EL (cell line): ENCODE measurements at places on chromosomes 1 and 21.

DNA sequence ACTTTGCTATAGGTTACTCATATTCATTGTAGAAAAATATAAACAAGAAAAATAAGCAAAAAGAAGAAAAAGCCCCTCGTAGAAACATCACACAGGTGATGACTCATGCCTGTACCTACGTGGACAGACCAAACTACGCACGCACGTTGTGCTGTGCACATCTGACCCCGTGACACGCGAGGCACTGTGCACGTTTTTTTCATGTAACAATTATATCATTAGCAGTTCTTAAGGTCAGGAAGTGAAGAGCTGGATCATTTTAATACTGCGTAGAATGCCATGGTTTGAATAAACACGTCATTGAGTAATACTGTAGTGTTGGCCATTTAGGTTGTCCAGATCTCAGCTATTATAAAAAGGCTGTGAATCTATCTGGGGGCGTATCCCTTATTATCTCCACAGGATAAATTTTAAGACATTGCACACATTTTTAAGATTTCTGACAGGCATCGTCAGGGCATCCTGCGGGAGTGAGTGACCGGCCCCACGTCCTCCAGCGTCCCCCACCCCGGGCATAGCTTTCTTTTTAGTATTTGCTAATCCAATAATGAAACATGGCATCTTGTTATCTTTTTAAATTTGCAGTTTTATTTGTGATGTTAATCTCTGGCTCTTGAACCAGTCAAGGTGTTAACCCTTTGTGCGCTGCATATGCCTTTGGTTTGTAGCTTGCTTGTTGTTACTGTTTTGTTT lies 23.4 kb upstream of the ADARB1 start:
- DNase-seq, result peak; percentile 97

DNA sequence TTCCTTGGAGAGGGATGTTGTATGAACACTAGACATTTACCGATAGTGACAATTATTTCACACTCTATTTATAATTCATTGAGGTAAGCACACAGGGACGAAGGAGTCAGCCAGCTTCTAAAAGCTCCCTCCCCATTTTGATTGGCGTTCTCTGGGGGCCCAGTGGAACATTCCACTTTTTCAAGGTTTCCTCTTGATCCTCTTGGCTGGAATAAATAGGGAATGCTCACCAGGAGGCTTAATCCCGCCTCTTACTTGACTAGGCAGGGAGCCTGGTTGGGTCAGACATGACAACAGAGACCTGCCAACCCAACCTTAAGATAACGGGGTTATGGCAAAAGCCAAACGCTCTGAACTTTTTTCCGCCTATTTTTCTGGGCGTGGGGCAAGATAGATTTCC lies 974 bp downstream of the ACTN2 start:
- DNase-seq, result no peak

- DNase-seq, result no peak
Measured at GRCh38 chr1:176736015-176736414, 273.0 kb downstream of the PAPPA2 start.

DNA sequence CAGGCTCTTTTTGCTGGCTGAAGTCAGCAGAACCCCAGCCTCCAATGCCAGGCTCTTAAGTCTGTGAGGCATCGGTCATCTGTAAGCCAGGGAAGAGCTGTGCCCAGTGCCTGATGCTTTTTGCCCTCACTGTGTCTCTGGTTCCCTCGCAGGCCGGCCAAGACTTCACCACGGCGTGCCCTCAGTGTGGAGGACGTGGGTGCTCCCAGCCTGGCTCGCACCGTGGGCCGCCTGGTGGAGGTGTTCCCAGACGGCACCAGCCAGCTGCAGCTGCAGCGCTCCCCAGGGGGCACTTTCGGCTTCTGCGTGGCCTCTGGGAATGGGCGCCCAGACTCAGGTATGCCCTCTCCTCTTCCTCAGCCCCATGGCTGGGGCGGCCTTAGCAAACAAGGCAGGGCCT lies 32.5 kb downstream of the KIAA1614 start:
- DNase-seq, result no peak

DNA sequence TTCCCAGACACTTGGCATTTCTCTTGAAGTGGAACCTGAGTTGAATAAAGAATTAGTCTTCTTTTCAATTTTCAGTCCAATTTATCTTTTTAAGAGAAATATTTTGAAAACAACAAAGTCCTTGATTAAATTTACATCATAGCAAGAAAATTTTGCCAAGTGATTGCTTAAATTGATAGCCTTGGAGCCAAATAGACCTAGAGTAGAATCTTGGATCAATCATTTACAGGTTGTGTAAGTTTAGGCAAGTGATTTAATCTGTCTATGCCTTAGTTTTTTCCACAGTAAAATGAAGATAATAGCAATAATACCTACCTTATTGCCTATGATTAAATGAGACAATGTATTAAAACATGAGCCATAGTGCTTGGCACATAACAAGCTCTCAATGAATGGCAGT lies 113.9 kb downstream of the LHX9 start:
- no peak for DNase-seq

DNA sequence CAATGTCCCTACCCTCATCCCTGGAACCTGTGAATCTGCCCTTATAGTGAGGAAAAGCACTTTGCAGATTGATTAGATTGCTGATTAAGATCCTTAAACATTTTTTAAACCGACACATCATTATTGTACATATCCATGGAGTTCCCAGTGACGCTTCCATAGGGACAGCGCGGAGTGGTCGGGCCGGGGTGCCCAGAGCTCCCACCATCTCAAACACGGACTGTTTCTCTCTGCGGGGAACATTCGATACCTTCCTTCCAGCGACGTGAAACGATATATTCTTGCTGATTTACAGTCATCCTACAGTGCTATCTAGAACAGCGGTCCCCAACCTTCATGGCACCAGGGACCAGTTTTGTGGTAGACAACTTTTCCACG lies 4.0 kb downstream of the KRTAP10-12 start:
- no peak for DNase-seq

- peak; percentile 65 for DNase-seq
Measured at GRCh38 chr1:218361298-218362065, 16.3 kb downstream of the TGFB2 start.

- peak; percentile 81 for DNase-seq
Measured at GRCh38 chr1:236009857-236010256, 55.0 kb downstream of the NID1 start.

DNA sequence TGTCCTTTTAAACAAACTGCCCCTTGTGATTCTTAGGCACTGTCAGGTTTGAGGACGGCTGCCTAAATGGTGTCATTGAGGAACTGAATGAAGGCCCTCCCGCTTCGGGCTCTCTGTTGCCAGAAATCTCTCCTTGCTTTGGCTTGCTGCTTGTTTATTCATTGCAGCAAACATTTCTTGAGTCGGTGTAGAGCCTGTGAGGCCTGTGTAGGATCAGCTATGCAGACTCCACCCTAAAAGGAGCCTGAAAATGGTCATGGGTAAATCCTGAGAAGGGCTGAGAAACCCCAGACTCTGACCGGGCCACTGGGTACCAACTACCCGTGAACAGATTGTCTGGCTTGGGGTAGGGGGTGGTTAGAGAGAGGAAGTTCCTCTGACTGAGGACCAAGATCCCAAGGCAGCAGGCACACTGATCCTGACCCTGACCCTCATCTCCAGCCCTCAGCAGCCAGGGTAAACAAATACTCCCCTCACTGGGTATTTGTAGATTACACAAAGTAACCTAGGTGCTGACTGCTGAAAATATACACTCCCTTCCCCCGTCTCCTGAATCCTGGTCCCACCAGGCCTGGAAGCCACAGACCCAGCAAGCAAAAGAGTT lies 3.1 kb downstream of the IL6R start:
- DNase-seq, result no peak

DNA sequence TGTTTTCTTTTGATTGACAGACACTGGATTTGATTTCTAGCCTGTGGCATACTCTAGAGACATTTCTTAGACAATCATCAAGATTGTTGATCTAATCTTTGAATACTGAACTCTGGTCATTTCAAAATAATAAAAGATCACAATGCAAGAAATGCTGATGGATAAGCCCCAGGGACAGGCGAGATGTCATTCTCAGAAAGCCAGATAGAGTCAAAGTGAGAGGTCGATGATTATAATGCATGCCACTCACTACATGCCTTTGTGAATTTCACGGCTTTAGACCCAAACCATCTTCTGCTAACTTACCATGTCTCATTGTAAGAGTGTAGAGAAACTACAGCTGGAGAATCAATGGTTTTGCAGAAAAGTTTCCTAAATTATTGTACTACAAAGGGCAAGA lies 257.1 kb downstream of the DYRK1A start:
- no peak for DNase-seq

- DNase-seq, result peak; percentile 28
Measured at GRCh38 chr21:44012474-44013379, 618 bp downstream of the TRAPPC10 start.

- DNase-seq, result no peak
Measured at GRCh38 chr1:3391711-3392110, 62.8 kb upstream of the ARHGEF16 start.

- no peak for DNase-seq
Measured at GRCh38 chr1:183578856-183579255, 11.4 kb downstream of the NCF2 start.

GRCh38 chr1:228317411-228317828 lies 89.2 kb downstream of the TRIM11 start:
- no peak for DNase-seq

- DNase-seq, result no peak
Measured at GRCh38 chr1:24987875-24988557, 57.9 kb upstream of the RUNX3 start.

- DNase-seq, result no peak
Measured at GRCh38 chr1:212976586-212976985, 26.2 kb downstream of the VASH2 start.

GRCh38 chr1:181319907-181320306 lies 163.4 kb upstream of the CACNA1E start:
- no peak for DNase-seq

DNA sequence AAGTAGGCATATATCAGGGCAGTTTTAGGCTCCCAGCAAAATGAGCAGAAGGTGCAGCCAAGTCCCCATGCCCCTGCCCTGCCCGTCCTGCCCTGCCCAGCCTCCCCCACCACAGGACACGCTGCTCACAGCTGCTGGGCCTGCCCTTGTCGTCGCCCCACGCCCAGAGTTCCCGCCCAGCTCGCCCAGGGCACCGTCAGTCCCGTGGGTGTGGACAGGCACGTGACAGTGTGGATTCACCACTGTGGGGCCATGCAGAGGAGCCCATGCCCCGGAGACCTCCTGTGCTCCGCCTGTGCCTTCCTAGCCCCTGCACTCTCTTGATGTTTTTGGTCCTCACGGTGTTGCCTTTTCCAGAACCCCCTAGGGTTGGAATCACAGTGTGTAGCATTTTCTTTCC lies 7.0 kb downstream of the FAAP20 start:
- DNase-seq, result no peak

DNA sequence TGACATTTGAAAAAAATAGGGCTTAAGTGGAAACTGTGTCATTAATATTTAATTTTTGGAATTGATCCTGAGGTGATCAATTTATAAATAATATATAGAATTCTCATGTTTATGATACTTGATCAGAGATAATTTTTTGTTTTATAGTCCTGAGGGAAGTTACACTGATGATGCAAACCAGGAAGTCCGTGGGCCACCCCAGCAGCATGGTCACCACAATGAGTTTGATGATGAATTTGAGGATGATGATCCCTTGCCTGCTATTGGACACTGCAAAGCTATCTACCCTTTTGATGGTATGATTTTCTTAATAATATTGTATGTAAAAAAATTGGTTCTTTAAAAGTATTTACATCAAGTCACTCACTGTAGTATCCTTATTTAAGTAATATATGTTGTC lies 101.2 kb downstream of the FNBP1L start:
- DNase-seq, result no peak

DNA sequence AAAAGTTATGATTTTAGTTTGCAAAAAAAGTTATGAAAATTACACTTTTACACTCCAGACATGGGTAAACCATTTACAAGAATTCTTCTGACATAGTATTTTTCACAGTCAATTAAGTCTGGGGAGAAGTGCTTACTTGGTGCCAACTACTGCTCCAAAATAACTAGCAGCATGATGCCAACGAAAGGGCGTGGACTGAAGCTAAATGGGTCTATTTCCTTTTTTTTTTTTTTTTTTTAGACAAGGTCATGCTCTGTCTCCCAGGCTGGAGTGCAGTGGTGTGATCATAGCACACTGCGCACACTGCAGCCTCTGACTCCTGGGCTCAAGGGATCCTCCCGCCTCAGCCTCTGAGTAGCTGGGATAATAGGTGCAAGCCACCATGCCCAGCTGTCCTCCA lies 43.2 kb downstream of the FMO4 start:
- no peak for DNase-seq

- DNase-seq, result no peak
Measured at GRCh38 chr1:7177438-7178146, 392.3 kb downstream of the CAMTA1 start.
